Stimulated activated CD4-positive, alpha-beta T cell treated with anti-CD3 and anti-CD28 coated beads, Interleukin-2, amount 100 ng/mL, for 4 hours (primary cell): ENCODE measurements at places on chromosomes 4 and X.
A peak's percentile ranks its signal among the peaks of the same experiment; 100 is the strongest.

DNA sequence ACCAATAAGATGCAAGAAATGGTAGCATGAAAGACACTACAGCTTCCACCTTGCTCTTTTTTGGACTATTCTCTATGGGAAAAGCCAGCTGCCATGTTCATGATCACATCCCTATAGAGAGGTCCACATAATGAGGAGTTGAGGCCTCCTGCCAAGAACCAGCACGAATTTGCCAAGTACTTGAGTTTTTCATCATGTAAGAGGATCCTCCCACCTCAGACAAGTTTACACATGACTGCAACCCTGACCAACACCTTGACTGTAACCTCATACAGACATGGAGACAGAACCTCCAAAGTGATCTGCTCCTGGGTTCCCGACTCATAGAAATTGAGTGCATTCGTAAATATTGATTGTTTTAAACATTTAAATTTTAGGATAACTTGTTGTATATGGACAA lies 135.2 kb upstream of the TSPAN5 start:
- no peak for DNase-seq

- no peak for DNase-seq
Measured at GRCh38 chr4:68877555-68877954, 61.8 kb downstream of the UGT2B10 start.

- peak; percentile 48 for DNase-seq
Measured at GRCh38 chr4:83217721-83218522, 66.7 kb downstream of the COQ2 start.

GRCh38 chr4:15703439-15703838 lies 574 bp downstream of the BST1 start:
- DNase-seq: no peak

DNA sequence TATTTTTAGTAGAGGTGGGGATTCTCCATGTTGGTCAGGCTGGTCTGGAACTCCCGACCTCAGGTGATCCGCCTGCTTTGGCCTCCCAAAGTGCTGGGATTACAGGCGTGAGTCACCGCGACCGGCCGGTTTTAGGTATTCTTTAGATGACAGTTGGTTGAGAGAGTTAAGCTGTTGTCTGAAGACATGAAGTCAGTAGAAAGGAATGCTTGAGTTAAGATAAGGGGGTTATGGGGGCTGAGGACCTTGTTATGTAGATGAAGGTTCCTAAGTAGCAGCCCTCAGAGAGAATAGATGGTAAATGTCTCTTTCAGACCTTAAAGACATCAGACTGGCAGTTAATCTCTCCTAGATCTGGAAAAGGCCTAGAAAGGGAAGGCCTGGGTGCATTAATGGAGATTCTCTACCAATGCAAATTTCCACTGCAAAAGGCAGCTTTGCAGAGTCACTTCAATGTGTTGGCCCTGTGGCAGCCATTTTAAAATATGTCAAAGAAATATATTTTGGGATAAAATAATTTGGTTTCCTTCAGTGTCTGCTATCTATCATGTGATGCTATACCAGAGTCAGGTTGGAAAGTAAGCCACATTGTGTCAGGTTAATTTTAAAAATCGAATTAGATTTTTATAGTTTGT lies 6.4 kb upstream of the ZNF674 start:
- no peak for DNase-seq

- no peak for DNase-seq
Measured at GRCh38 chrX:27863809-27864208, 56.0 kb downstream of the MAGEB10 start.

DNA sequence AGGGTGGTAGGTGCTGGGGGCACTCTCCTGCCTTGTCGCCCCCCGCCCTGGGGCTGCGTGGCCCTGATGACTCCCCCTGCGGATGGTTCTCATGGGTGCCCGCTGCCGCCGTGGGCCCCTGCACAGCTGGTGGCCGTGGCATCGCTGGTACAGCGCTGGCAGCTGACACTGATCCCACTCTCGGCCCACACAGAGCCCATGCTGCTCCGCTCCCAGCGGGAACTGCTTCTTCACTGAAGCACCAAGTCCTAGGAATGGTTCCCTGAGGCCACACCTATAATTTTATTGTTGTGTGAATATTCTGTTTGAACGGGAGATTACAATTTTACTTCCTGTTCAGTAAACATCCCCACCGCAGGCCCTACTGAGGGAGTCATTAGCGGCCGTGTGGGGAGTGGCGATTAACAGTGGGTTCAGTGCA lies 138.6 kb upstream of the NKX1-1 start:
- no peak for DNase-seq
